Stimulated activated CD8-positive, alpha-beta memory T cell treated with anti-CD3 and anti-CD28 coated beads, Interleukin-2, amount 100 ng/mL, for 48 hours (primary cell): ENCODE measurements at places on chromosomes 1 and 21.

DNA sequence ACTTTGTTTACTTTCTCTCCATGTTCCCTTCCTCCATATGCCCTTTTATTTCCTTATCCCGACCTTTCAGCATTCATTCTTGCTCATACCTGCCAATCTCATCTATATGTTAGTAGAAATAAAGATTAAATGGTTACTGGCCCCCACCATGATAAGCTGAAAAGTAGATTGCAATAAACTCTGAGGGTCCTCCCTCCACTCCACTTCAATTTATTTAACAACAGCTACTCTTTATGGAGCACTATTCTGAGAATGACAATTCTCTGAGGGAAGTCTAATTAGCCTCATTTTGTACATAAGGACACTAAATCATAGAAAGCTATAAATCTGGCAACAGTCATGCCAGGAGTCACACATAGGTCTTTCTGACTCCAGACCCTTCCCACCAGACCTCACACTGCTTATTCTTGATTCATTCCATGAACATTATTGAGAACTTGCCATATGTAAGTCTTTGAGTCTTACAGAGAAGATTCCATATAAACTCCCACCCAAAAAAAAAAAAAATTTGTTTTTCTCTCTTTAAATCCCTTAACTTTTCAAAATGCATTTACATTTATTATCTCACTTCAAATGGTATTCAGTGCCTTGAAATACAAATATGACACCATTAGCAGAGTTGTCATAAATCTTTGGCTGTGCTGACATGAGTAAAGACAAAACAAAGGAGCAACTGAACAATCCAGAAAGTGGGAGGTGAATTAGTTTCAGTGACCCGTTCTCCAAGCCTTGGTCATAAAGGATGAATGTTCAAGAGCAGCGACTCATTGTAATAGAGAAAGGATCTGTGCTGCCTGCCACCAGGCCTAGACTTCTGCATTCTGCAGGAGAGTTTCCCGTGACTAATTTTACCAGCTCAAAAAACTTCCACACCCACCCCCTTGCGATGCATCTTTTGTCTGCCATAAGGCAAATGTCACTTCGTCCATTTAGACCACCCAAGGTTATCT lies 28.5 kb downstream of the PALMD start:
- no peak for DNase-seq

GRCh38 chr1:180156201-180156600 lies 1.5 kb downstream of the QSOX1 start:
- no peak for DNase-seq

DNA sequence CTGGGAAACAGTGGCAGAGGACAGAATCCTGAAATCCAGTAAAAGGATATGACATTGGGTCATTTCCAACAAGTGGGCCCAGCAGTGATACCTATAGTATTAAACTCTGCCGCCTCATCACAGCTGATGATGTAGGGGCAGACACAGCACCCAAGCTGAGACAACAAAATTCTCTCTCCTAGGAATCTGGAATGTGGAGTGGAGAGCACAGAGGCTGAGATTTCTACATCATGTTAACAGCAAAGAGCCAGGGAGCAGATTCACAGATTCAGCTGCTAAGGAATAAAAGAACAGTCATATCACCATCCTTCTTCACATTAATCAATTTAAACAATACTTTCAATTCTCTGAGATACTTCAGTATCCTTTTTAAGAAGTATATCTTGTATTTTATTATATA lies 61.9 kb downstream of the CRP start:
- DNase-seq = no peak

GRCh38 chr21:42663860-42664535 lies 10.6 kb downstream of the PDE9A start:
- DNase-seq = no peak

- no peak for DNase-seq
These were observed 22.9 kb downstream of the PTPRU start for GRCh38 chr1:29258976-29259801.

DNA sequence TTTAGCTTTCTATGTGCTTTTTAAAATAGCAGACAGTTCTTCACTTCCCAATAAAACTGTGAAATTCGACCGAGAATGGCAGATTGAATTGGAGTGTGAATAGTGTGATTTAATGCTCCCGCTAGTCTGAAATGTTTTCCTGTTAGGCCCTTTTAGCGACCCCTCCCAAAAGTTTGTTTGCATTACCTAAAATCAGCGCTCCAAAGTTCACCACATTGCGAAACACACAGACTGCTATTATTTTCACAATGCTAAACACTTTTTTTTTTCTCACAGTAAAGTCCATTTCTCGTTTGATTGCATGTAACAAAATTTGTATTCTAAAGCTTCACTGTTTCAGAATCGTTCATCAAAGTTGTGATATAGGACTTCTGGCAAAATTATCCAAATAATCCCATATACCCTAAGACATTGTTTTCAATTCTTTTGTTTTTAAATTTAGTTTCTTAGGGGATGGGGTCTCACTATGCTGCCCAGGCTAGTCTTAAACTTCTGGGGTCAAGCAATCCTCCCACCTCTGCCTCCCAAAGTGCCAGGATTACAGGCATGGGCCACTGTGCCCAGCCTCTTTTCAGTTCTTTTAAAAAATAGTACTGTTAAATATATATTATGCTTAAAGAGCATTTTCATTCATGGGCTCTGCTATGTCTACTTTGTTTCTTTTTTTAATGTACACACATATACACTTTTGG lies 76.5 kb upstream of the USH2A start:
- DNase-seq = no peak

- no peak for DNase-seq
These were observed 86.9 kb downstream of the IER5 start for GRCh38 chr1:181175356-181175910.

DNA sequence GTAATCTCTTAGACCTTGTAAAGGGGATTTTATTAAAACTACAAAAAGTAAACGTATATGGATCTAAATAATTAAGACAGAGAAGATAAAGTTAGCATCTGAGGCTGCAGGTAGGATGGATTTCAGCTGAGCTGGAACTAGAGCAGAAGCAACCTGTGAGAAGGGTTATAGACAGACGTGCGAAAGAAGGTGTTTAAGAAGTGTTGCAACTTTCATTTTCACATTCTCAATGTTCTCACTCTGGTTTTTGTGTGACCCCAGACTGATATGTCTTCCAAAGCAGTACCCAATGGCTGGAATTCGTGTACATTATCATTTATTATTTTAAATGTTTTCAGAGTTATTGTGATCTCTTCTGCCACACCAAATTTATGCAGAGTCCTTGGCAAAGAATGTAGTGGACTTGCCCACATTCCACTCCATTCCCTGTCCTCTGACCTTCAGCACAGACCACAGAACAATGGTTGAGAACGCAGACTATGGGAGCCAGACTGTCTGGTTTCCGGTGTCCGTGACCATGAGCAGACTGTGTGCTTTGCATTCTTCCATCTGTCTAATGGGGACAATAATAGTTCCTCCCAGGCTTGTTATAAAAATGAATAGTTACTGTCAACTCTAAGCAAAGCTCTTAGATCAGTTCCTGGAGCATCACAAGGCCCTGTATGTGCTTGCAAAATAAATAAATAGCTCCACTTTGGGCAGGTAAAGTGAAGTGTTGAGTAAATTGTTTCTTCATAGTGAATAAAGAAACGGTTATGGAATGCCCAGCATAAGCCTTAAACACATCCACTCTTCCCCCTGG lies 140.6 kb upstream of the SAMSN1 start:
- DNase-seq = no peak

GRCh38 chr1:154870115-154870571 lies at the start of gene KCNN3:
Gene KCNN3, minus strand, starts transcription at chr1:154870281. Its CDS starts 317 bp downstream, at chr1:154869964.
- DNase-seq = peak; percentile 69

GRCh38 chr1:208219659-208220282 lies 24.4 kb downstream of the PLXNA2 start:
- no peak for DNase-seq

DNA sequence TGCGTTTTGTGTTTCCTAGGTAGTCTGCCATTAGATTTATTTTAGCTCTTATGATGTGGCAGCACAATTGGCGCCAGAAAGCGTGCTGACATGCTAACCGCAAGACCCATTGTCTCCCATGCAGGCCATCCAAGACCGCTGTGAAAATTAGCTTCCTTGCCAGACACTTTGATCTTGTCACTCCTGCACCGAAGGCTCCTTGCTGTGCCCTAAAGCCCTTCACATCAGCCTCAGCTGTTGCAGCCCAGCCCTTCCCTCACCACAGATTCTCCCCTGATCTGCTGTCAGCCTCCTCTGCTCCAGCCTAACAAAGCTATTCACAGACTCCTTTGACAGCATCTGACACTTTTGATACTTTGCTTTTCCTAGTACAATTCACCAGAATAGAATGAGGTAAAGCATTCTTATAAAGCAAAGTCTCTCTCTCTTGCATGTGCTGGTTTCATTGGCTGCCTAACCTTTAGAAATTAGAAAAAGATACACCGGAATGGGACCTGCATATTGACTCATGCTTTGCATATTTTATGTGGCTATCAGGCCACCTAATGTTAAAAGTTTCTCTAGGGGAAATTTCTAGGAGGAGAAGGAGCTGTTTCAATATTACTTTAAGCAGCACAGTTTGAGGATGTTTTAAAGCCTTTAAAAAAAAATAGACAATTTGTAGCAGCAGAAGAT lies 280.3 kb upstream of the FMN2 start:
- DNase-seq = no peak

DNA sequence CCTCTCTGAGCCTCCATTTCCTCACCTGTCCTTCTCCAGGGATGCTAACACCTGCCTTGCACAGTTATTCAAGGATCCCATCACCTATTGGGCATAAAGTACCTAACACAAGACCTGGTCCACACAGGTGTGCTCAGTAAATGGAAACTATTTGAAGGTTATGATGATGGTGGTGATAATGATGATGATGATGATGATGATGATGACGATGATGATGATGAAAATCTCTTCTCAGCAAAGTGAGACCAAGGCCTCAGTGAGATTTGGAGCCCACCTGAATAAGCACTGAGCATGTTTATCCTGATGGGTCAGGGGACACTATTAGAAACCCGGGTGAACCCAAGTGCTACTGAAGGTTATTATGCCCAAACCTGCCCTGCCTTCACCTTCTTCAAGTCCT lies 100.7 kb downstream of the DMRTA2 start:
- DNase-seq = no peak

- no peak for DNase-seq
These were observed 18.2 kb upstream of the RHOU start for GRCh38 chr1:228717081-228717480.

DNA sequence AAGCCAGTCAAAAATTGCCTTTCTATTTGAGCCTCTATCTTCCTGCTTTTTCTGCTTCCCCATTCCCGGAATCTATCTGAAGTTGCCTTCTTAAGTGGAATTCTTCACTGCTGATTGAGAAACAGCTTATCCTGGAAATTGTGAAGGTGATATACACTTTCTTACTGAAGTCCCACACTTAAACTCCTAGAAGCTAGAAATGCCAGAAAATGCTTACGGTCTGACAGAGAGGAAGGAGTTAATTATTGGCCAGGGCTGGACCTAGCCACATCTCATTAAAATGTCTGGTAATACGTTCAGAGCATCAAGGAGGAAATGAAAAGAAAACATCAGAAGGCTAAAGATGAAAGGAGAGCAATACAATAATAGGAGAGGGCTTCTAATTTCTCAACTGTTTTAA lies 292.5 kb upstream of the SNX7 start:
- DNase-seq = no peak

DNA sequence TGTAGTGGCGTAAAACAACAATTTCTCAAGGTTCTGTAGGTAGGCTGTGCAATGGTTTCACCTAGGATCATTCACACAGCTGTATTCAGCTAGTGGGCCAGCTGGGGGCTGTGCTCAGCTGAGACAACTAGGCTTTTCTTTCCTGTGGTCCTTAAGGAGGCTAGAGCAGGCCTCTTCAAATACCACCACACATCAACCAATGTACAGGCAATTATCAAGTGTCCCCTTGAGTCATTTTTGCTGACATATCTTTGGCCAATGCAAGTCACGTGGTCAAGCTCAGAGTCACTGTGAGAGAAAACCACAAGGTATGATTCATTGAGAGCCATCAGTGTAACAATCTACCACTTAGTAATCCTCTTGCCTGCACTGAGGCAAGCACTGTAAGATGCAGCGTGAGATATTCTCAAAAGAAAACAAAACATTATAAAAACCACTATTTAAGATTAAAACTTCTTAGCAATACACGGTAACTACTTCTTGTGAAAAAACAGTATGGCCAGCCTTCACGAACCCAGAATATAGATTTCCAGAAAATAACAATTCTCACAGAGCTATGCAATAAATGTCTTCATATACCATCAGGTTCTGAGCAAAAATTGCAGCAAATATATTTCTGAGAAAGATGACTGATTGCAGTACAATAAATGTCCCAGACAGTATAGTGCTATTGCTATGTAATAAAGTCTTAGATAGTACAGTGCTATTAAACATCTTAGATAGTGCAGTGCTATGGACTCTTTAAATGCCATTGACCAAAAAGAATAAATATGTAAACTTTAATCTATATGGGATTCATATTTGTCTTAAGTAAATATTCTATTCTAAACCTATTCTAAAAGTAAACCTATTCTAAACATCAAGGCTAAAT lies 55.3 kb downstream of the NME7 start:
- peak; percentile 18 for DNase-seq

DNA sequence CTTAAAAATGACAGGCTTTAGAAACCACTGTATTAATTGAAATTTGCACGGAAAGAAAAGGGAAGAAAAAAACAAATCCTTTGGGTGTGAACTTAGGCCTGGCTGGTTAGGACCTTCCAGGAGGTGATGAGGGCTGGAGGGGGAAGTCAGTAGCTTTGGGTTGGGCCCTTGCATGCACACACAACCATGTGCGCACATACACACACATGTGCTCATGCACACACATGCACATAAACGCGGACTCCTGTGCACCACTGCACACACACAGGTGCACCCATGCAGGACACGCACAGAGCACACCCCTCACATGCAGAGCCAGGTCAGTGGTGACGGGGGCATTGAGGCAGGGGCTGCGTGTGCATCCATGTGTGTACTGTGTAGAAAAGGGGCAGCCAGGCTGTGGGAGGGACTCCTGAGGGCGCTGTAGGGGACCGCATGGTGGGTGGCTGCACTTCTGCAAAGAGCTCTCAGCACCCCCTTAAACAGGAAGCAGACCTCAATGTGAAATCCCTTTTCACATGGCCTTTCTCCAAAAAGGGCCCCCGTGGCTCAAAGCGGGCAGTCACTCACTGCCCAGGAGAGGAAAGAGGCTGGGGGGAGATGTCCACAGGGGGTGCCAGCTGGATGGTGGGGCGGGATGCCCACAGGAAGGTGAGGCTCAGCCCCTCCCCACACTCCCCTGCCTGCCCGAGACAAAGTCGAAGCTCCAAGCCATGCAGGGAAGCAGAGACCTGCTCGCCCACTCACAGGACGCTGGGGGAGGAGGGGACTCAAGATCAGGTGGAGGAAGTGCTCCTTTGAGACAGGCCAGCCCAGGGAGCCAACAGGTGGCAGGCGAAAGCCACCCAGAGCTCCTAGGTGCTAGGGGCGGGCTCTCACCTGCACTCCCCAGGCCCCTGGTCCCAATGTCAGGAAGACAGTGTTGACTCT lies 95.2 kb downstream of the ITPKB start:
- no peak for DNase-seq
